Activated CD4-positive, CD25-positive, alpha-beta regulatory T cell (primary cell): ENCODE measurements at places on chromosomes 16 and 17.

GRCh38 chr16:51166091-51166490, 15.0 kb upstream of the SALL1 start:
- no peak for DNase-seq

GRCh38 chr17:15398736-15399331, 57.4 kb upstream of the TEKT3 start:
- no peak for DNase-seq

- DNase-seq: no peak
These were observed 41.0 kb downstream of the TADA2A start for GRCh38 chr17:37447641-37448040.

GRCh38 chr16:85438981-85439685, 174.0 kb upstream of the GSE1 start:
- DNase-seq: no peak

- no peak for DNase-seq
These were observed 27.2 kb upstream of the PVALEF start for GRCh38 chr17:81138083-81138482.

- DNase-seq: no peak
These were observed 2.4 kb downstream of the GSDMA start for GRCh38 chr17:39965017-39965699.

GRCh38 chr17:632560-632959, 82.1 kb downstream of the VPS53 start:
- no peak for DNase-seq

DNA sequence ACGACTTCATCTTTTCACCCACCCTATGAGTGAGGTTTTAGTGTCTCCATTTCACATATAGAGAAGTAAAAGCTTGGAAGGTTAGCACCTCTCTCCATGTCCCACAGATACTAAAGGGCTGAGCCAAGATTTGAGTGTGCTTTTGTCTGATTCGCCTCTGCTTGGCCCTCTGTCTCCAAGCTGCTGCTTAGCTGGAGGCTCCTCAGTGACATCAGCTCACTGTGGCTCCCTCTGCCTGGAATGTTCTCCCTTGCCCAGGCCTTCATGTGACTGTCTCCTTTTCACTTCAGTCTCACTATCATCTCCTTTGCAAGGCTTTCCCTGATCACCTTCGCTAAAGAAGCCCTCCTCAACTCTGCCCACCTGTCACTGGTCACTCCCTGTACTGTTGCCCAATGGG, 84.5 kb upstream of the HSBP1 start:
- no peak for DNase-seq

DNA sequence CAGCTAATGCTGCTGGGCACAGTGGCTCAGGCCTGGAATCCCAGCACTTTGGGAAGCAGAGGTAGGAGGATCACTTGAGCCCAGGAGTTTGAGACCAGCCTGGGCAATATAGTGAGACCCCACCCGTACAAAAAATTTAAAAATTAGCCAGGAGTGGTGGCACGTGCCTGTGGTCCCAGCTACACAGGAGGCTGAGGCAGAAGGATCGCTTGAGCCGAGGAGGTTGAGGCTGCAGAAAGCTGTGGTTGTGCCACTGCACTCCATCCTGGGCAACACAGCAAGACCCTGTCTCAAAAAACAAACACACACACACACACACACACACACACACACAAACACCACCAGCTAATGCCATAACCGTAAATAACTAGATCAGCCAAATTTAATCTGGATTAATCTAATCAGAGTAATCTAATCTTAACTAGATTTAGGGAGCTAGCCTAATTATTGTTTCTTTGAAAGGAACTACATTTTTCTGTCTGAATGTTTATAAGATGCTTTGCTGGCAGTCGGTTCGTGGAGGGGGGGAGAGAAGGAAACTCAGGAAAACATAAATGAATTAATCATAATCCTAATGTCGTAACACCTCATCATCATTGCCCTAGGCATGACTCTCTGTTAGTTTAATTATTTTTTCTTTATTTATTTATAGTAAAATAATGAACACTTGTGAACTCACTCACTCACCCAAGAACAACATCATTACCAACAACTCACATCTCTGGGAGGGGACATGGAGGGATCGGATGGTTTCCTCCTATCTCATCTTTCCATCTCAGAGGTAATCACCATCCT, 12.5 kb upstream of the RBBP6 start:
- no peak for DNase-seq

DNA sequence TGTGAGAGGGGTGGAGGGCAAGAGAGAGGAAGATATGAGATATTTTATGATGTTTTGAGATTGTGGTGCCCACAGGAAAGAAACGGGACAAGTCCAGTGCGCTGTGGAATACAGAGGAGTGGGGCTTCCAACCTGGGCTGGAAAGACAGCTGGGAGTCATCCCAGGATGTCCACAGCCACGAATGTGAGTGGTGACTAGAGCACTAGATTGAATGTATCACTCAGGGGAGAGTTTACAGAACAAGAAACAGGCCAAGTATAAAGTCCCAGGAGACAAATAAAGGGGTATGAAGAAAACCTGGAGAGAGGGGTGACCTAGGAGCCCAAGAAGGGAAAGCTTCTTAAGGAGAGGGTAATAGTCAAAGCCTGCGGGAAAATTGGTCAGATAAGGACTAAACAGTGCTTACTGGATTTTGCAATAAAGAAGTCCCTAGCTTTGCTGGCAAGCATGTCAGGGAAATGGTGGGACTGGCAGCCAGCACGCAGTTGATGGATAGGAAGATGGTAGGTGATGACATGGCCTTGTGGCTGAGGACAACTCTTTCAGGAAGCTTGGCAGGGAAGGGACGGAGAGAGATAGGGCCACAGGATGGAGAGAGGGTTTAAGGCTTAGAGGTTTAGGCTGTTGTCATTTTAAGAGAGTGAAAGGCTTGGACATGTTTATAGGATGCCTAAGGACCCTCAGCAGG, 114.5 kb downstream of the AXIN2 start:
- no peak for DNase-seq

GRCh38 chr17:73783945-73784603, 139.8 kb upstream of the SDK2 start:
- no peak for DNase-seq

DNA sequence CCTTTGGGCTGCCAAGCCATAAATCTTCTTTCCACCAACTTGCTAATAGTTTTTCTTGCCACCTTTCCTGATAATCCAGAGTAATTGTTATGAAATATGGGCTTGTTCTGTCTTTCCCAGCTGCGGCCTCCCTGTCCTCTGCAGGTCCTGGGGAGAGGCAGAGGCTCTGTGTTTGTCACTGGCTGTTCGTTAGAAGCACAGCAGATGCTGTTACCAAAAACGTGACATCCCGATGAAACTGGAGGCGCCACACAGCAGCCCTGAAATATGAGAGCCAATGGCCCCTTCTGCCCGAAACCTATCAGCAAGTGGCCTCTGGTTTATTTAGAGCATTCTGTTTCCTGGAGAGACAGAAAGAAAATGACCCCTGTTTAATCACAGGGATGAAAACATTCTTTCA, 115.1 kb upstream of the ANKFN1 start:
- no peak for DNase-seq

DNA sequence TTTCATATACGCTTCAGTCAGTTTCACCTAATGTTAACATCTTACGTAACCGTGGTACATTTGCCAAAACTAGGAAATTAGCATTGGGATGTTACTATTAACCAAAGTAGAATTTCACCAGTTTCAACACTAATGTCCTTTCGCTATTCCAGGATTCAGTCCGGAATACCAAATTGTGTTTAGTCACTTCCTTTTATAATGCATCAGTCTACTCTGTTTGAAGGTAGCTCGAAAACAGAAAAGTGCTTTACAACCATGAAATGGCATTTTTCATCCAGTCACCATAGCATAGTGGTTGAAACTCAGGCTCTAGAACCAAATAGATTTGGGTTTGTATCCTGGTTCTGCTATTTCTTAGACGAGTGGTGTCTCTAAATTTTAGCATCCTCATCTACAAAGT, 29.4 kb downstream of the AP2B1 start:
- DNase-seq: no peak

GRCh38 chr17:71757156-71757555, 363.7 kb upstream of the SOX9 start:
- DNase-seq: no peak

DNA sequence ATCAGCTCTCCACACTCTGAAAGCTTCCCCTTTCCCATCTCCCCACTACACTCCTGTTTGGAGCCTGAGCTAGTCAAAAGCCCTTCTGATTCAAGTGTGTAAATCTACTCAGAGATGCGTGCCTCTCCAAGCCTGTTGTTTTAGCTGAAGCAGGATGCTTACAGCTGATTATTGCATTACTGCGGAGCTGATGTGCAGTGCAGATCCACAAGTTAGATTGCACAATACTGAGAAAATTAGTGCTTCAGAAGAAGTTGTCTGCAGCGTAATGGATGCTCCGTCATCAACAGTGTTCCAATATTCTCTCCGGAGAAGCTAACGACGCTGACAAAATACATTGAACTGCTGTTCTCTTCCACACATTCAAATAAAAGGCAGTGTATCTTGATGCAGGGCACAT, 44.8 kb upstream of the NLRP1 start:
- no peak for DNase-seq

GRCh38 chr16:16096121-16096857, 127.0 kb downstream of the ABCC6 start:
- DNase-seq: no peak

DNA sequence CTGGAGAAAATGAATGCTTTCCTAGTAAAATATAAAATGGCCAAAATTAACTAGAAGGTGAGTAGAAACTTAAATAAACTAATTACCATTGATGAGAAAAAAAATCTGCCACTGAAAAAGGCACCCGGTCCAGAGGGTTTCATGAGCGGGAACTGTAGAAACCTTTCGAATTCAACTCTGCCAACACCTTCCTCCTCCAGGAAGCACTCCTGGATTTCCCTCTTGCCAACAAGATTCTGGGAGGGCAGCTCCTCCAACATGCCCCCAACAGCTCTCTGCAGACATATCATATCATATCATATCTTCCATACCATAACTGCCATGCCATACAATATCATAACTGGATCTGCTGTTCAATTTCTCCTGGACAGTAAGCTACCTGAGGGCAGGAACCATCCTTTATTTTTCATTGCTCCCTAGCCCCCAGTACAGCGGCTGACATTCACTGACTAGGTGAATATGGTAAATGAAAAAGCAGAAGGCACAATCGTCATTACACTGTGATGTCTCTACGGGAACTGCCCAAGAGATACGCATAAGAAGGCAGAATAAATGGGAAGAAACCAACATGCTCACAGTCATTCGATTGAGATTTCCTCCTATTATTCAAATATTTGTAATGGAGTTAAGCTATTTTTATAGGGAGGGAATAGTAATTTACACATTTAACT, 9.2 kb downstream of the ARHGAP27 start:
- no peak for DNase-seq

- no peak for DNase-seq
These were observed 1.2 kb upstream of the CYB5B start for GRCh38 chr16:69423189-69423588.
